Common myeloid progenitor, CD34-positive (primary cell): ENCODE measurements at places on chromosomes 12 and 14.
A peak's percentile ranks its signal among the peaks of the same experiment; 100 is the strongest.

- peaks cover 21% of the 10 kb centered on the region for H3K36me3 ChIP-seq
- H3K4me1 ChIP-seq = peaks cover 28% of the 10 kb centered on the region
- H3K27ac ChIP-seq = peak within 1 kb of the TSS; percentile 93
- DNase-seq = peak; percentile 76
- peak within 1 kb of the TSS; percentile 95 for H3K4me3 ChIP-seq
Observed at GRCh38 chr12:6341417-6342139, at the start of gene TNFRSF1A. Gene TNFRSF1A, minus strand, starts transcription at chr12:6342076. Its CDS starts 262 bp downstream, at chr12:6341814.

GRCh38 chr12:45674181-45674977 lies 55.1 kb upstream of the ARID2 start:
- no peaks in the 10 kb centered on the region for H3K27me3 ChIP-seq
- DNase-seq = no peak
- peaks cover 11% of the 10 kb centered on the region for H3K4me1 ChIP-seq
- no peak overlapping the region for H3K27ac ChIP-seq
- H3K4me3 ChIP-seq = no peak overlapping the region

DNA sequence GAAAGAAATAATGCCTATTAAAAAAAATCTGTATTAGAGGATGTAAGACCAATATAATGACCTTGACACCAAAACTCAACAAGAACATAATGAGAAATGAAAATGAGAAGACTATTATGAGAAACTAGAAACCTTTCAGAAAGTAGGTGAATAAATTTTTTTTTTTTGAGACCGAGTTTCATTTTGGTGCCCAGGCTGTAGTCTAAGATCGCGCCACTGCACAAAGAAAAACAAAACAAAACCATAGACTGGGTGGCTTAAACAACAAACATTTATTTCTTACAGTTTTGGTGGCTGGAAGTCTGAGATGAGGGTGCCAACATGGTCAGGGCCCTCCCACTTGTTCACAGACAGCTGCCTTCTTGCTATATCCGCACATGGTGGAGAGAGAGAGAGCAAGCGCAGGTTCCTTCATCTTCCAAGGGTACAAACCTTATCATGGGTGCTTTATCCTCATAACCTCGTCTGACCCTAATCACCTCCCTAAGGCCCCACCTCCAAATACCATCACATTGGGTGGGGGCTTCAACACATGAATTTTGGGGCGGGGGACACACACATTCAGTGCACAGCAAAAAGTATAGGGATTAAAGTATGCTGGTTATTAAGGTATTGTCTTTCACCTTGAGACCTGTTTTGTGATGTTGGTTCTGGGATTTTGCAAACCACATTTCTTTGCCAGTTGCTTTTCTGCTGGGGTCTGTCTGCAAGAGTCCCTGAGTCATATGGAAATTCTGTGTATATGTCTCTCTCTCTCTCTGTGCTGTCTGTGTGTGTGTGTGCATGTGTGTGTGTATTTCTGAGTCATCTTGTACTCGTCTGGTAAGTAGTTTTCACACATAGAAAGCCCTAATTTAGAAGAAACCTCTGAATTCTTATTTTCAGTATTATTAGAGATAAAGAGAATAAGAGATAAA lies 26.2 kb downstream of the ZCRB1 start:
- no peak overlapping the region for H3K27ac ChIP-seq
- no peaks in the 10 kb centered on the region for H3K27me3 ChIP-seq
- H3K36me3 ChIP-seq = no peaks in the 10 kb centered on the region
- no peaks in the 10 kb centered on the region for H3K4me1 ChIP-seq
- peak; percentile 71 for DNase-seq

GRCh38 chr12:119809023-119809422 lies 68.1 kb downstream of the CIT start:
- H3K4me3 ChIP-seq = no peak overlapping the region
- no peaks in the 10 kb centered on the region for H3K27me3 ChIP-seq
- H3K36me3 ChIP-seq = peaks cover 22% of the 10 kb centered on the region
- DNase-seq = no peak
- H3K4me1 ChIP-seq = no peaks in the 10 kb centered on the region

- H3K27me3 ChIP-seq = no peaks in the 10 kb centered on the region
- no peaks in the 10 kb centered on the region for H3K36me3 ChIP-seq
- DNase-seq = no peak
- H3K27ac ChIP-seq = no peak overlapping the region
Observed at GRCh38 chr12:49066120-49066519, 3.7 kb downstream of the RHEBL1 start.

DNA sequence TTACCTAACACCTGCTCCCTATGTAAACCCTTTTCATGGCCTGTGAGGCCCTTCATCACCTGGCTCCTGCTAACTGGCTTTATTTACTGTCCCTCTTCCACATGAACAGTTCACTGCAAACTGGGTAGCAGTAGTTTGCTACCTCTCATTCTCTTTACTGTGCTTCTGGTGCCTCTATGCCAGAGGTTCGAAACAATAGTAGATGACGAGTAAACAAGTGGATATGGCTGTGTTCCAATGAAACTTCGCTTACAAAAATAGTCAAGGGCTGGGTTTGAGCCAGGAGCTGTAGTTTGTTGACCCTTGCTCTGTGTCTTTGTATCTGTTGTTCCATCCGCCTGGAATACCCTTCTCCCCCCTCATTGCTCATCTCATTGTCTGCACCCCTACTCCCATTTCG lies 233.6 kb upstream of the RMST start:
- no peaks in the 10 kb centered on the region for H3K4me1 ChIP-seq
- H3K27me3 ChIP-seq = no peaks in the 10 kb centered on the region
- H3K27ac ChIP-seq = no peak overlapping the region
- no peaks in the 10 kb centered on the region for H3K36me3 ChIP-seq

DNA sequence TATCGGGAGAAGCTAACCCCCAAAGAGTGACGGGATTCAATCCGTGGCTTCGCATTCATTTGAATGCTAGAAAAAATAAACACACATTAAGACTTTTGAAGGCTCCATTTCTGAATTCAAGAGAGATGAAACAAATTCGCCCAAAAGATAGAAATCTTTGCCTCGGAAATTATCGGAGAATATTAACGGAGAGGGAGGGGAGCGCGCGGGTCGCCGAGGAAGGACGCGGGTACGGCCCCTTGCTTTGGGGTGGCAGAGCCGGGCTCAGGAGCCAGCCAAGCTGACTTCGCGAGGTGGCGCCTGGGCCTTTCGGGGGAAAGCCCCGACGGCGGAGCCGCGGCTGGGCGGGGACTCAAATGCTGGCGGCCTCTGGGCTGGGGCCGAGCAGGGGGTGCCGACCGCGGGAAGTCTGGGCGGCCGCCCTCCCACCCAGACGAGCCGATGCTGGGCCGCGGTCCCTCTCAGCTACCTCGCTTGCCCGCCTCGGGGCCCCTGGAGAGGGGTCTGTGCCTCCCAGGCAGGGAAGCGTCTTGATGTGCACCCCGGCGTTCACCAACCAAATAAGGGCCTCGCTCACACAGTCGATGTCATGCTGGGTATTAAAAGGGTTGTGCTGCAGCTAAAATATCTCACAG lies 14.7 kb downstream of the NKX2-1 start:
- peaks cover 99% of the 10 kb centered on the region for H3K27me3 ChIP-seq
- peaks cover 7% of the 10 kb centered on the region for H3K4me1 ChIP-seq
- no peak overlapping the region for H3K4me3 ChIP-seq
- no peak overlapping the region for H3K27ac ChIP-seq
- DNase-seq = peak; percentile 35
- no peaks in the 10 kb centered on the region for H3K36me3 ChIP-seq

DNA sequence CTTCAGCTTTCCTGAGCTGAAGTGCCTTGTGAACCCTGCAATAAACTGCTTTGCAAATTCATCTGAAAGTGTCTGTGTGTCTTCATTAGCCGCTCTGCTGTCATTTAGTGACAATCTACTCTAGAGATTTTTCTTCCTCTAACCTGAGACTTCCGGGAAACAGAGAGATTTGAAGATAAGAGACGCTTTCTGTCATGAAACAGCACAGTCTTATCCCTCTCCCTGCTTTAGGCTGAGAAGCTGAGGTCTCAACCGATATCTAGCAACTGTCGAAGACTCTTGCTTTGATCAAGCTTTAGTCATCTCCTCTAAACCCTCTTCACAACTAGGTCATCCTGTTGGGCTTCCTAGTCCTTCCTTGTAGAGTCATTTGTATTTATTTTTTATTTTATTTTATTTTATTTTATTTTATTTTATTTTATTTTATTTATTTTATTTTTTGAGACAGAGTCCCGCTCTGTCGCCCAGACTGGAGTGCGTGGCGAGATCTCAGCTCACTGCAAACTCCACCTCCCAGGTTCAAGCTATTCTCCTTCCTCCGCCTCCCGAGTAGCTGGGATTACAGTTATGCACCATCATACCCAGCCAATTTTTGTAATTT lies 1.2 kb downstream of the RNASE2 start:
- H3K36me3 ChIP-seq = no peaks in the 10 kb centered on the region
- no peak overlapping the region for H3K4me3 ChIP-seq
- H3K4me1 ChIP-seq = no peaks in the 10 kb centered on the region

DNA sequence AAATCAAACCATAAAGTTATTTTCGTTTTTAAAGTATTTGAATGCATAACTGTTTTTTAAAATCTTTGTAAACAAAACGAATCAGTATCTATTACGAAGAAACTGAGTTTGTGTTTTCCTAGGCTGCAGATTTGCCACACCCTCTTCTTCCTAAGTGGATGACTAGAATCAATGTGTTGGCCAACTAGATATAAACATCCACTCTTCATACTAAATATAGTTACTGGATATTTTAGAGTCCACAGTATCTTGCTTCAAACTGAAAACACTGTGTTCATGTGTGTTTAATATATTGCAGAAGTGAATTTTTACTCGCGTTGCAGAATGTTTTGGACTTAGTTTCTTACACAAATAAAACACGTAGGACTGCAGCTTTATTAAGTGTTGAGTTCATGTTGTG lies 63.2 kb downstream of the KLHL28 start:
- DNase-seq = no peak
- peaks cover 2% of the 10 kb centered on the region for H3K36me3 ChIP-seq
- H3K4me1 ChIP-seq = no peaks in the 10 kb centered on the region

GRCh38 chr14:101732118-101732517 lies 29.4 kb upstream of the PPP2R5C start:
- H3K27me3 ChIP-seq = peaks cover 72% of the 10 kb centered on the region
- no peak overlapping the region for H3K4me3 ChIP-seq
- no peak for DNase-seq
- no peaks in the 10 kb centered on the region for H3K4me1 ChIP-seq
- no peaks in the 10 kb centered on the region for H3K36me3 ChIP-seq

GRCh38 chr12:57001448-57001906 lies 4.9 kb downstream of the ZBTB39 start:
- no peak overlapping the region for H3K4me3 ChIP-seq
- peaks cover 22% of the 10 kb centered on the region for H3K4me1 ChIP-seq
- H3K36me3 ChIP-seq = peaks cover 58% of the 10 kb centered on the region
- no peak overlapping the region for H3K27ac ChIP-seq
